T-helper 1 cell (primary cell): ENCODE measurements at places on chromosomes 5 and 9.

DNA sequence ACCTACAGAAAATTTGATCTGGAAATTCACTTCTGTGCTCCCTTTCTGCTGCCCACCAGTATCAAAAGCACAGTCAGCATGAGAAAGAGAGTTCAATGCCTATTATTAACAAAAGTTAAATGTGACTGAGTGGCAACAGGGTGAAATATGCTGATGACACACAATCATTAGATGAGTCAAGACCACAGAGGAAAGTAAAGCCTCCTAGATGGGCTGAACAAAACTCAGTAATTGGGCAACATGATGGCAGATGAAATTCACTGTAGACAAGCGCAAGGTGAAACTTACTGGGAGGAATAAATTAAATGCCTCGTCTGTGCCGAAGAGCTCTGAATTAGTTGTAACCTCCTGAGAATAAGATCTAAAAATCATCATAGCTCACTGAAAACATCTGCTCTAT lies 752.8 kb downstream of the IRX1 start:
- no peak for DNase-seq

GRCh38 chr5:1498623-1499416 lies 24.9 kb downstream of the LPCAT1 start:
- DNase-seq, result no peak

- no peak for DNase-seq
Measured at GRCh38 chr5:73298772-73299630, 126.0 kb downstream of the TMEM174 start.

DNA sequence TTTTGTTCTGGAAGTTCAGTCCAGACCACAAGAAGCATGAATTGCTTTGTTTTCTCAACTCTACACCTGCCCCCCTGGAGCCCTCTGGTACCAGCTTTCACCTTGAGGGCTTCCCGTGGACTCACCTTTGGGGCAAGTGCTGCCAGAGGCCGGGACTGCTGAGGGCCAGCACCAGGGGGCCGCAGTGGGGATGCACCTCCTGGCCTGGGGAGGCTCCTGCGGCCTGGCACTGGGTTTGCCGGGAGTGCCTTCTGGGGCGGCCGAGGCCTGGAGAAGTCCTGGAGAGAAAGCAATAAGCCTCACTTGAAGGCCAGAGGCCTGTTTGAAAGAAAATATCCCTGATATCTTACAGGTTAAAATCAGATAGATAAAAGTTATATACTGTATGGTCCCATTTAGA lies 21.7 kb downstream of the NIPAL4 start:
- DNase-seq, result no peak

DNA sequence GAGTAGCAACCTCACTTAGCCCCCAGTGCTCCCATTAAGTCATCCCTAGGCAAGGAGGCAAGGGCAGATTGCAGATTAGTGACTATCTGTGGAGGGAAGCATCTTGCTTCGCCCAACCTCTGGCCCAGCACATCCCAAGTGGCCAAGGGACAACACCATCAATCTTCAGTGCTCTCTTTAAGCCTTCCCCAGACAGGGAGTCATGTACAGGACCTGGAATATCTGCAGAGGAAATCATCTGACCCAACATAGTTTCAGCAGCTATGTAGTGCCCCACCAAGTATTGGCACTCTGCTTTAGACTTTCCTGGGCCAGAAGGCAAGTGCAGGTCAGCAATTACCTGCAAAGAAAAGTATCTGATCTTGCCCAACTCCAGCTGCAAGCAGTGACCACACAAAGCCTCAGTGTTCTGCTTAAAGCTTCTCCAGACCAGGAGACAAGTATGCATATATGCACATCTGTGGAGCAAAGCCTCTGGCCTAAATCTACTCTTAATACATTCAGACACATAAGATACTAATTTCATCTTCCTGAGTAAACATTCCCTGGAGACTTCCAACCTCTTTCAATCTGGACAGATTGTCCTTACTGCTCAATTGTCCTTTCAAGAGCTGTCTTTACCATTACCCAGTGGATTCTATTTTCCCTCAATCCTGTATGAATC lies 224.8 kb upstream of the VLDLR start:
- DNase-seq, result no peak

- DNase-seq, result no peak
Measured at GRCh38 chr5:78927657-78928282, 57.3 kb downstream of the ARSB start.

DNA sequence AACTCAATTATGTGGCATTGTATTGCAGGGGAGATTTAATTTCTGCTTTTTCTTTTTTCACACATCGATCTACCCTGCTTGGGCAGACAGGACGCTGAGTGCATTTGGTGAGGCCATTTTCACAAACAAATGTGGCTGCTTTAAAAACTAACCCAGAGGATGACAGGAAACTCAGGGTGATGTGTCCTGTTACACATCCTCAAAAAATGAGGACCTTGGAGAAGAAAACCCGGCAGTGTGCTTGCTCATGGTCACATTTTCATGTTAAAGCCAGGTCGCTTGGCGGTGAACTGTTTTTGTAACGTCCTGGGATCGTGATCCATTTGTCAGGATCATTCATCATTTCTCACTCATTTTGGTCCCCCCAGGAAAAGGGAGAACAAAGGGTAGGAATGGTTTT lies 478.3 kb upstream of the ADAMTS16 start:
- DNase-seq, result no peak

- no peak for DNase-seq
Measured at GRCh38 chr9:28887188-28887884, 1314.1 kb upstream of the C9orf72 start.

DNA sequence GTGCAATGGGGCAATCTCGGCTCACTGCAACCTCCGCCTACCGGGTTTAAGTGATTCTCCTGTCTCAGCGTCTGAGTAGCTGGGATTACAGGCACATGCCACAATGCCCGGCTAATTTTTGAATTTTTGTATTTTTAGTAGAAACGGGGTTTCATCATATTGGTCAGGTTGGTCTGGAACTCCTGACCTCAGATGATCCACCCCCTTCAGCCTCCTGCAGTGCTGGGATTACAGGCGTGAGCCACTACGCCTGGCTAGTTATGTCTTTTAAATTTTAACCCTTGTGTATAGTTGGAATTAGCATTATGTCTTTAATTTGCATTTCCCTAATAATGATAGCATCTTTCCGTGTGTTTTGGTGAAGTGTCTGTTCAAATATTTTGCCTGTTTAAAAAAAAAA lies 11.5 kb downstream of the GPBP1 start:
- no peak for DNase-seq

- DNase-seq, result no peak
Measured at GRCh38 chr9:130232899-130233586, 32.5 kb upstream of the HMCN2 start.
